Effector memory CD8-positive, alpha-beta T cell (primary cell): ENCODE measurements at places on chromosomes 2 and 18.

DNA sequence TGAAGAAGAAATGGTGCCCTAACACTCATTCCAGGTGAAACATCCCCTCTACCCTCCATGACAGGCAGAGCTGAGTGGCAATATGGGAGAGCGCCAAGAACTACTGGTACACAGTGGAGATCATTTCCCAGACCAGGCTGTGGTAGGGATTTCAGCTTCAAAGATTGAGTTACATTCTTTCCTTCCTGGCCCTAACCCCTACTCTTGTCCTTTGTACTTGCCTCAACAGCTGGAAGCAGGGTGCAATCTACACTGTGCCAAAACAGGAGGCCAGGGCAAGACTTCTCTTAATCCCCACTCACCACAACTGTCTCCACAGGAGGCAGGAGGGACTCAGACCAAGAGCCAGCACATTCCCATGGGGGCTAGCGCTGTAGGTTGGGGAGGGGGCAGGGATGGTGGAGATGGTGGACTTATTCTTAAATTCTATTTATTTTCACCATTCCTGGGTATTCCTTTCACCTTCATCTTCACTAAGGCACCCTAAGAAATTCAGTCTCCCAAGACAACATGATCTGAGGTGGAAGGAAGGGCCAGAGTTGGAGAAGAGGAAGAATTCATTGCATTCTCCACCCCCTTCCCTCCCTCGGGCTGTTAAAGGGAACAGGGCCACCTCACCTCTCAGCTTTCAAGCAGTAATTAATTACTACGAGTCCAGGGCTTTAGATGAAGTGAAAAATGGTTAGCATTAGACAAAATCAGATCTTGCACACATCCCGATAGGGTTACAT is 65.9 kb downstream of the AAK1 start:
- H3K4me1 ChIP-seq, result peaks cover 60% of the 10 kb centered on the region
- no peak for DNase-seq
- peak overlapping the region; percentile 90 for H3K27ac ChIP-seq
- no peak overlapping the region for H3K4me3 ChIP-seq
- H3K36me3 ChIP-seq, result peaks cover 8% of the 10 kb centered on the region

GRCh38 chr18:77557046-77557587 is 307.5 kb downstream of the GALR1 start:
- no peak overlapping the region for H3K4me3 ChIP-seq
- H3K36me3 ChIP-seq, result no peaks in the 10 kb centered on the region
- peaks cover 55% of the 10 kb centered on the region for H3K27me3 ChIP-seq
- H3K4me1 ChIP-seq, result no peaks in the 10 kb centered on the region
- H3K27ac ChIP-seq, result no peak overlapping the region

DNA sequence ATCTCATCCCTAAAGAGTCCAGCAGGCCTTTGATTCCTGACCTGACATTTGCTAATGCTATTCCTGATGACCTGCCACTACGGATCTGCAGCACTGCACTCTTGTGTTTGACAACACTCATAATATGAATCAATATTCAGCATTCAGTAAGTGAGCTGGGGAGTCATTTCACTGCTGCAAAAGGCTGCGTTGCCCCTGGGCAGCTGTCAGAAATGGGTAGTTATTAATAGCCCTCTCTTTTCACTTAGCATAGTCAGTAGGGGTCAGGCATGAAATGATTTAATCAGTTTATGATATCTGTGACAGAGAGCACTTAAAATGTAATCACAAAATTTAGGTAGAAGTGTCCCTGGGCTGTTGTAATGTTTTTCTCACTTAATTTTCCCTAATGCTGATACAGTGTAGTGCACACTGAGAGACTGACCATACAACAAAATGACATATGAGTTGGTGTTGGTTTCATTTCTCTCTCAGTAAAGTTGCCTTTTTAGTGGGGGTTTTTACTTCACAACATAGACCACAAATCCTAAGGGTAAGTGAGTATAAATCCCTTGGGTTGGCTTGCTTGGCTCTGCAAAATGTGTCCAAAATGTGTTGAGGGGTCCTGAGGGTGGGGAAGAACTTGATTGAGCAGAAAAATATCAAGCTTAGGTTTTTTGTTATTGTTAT is 184.8 kb downstream of the CAMKMT start:
- H3K27me3 ChIP-seq, result no peaks in the 10 kb centered on the region
- H3K36me3 ChIP-seq, result peaks cover 3% of the 10 kb centered on the region
- H3K27ac ChIP-seq, result no peak overlapping the region

- H3K27ac ChIP-seq, result no peak overlapping the region
- H3K4me3 ChIP-seq, result no peak overlapping the region
- peaks cover 2% of the 10 kb centered on the region for H3K4me1 ChIP-seq
- peaks cover 5% of the 10 kb centered on the region for H3K27me3 ChIP-seq
Observed at GRCh38 chr18:70418546-70419311, 129.9 kb downstream of the SOCS6 start.

- no peak overlapping the region for H3K27ac ChIP-seq
- DNase-seq, result peak; percentile 77
- no peaks in the 10 kb centered on the region for H3K27me3 ChIP-seq
- peaks cover 8% of the 10 kb centered on the region for H3K36me3 ChIP-seq
- peaks cover 11% of the 10 kb centered on the region for H3K4me1 ChIP-seq
Observed at GRCh38 chr18:22930089-22930713, 2.9 kb upstream of the RBBP8 start.

- H3K4me1 ChIP-seq, result peaks cover 46% of the 10 kb centered on the region
- DNase-seq, result no peak
- H3K27ac ChIP-seq, result peak overlapping the region; percentile 96
- H3K27me3 ChIP-seq, result no peaks in the 10 kb centered on the region
- H3K4me3 ChIP-seq, result peak overlapping the region; percentile 78
Observed at GRCh38 chr18:3250237-3251107, 2.9 kb downstream of the MYL12A start.

DNA sequence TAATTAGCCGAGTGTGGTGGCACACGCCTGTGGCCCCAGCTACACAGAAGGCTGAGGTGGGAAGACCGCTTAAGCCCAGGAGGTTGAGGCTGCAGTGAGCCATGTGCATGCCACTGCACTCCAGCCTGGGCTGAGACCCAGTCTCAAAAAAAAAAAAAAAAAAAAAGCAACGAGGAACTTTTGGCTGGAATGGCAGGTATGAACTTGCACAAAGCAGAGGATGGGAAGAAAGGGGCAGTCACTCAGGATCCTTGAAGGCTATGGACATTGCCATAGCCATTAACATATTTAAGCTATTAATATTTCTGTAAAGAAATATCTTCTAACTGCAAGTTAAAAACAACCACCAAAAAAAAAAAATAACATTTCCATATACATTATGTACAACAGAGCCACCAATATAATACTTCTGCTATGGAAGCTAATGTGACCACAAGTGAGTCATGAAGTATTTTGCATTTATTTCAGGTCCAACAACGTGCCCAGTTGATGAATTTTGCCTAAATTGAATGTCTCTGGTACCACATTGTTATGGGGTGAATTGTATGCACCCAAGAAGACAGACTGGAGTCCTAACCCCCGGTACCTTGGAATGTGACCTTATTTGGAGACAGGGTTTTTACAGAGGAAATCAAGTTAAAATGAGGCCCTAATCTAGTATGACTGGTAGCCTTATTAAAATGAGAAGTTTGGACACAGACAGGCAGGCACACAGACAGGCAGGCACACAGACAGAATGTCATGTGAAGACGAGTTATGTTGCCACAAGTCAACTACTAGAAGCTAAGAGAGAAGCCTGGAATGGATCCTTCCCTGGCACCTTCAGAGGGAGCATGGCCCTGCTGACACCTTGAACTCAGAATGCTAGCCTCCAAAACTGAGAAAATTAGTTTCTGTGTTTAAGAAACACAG is 102.8 kb downstream of the RBMS1 start:
- H3K36me3 ChIP-seq, result peaks cover 31% of the 10 kb centered on the region
- H3K27ac ChIP-seq, result peak overlapping the region; percentile 66
- peak overlapping the region; percentile 56 for H3K4me3 ChIP-seq
- no peaks in the 10 kb centered on the region for H3K27me3 ChIP-seq
- DNase-seq, result no peak
- H3K4me1 ChIP-seq, result peaks cover 81% of the 10 kb centered on the region

GRCh38 chr2:130156624-130157004 is 11.7 kb upstream of the CCDC74B start:
- peak overlapping the region; percentile 78 for H3K27ac ChIP-seq
- H3K4me1 ChIP-seq, result peaks cover 9% of the 10 kb centered on the region
- no peak for DNase-seq
- peaks cover 53% of the 10 kb centered on the region for H3K36me3 ChIP-seq

- H3K27ac ChIP-seq, result no peak overlapping the region
- no peaks in the 10 kb centered on the region for H3K36me3 ChIP-seq
- H3K27me3 ChIP-seq, result peaks cover 9% of the 10 kb centered on the region
- no peak for DNase-seq
- no peaks in the 10 kb centered on the region for H3K4me1 ChIP-seq
Observed at GRCh38 chr2:65781756-65782155, 349.4 kb upstream of the SPRED2 start.

DNA sequence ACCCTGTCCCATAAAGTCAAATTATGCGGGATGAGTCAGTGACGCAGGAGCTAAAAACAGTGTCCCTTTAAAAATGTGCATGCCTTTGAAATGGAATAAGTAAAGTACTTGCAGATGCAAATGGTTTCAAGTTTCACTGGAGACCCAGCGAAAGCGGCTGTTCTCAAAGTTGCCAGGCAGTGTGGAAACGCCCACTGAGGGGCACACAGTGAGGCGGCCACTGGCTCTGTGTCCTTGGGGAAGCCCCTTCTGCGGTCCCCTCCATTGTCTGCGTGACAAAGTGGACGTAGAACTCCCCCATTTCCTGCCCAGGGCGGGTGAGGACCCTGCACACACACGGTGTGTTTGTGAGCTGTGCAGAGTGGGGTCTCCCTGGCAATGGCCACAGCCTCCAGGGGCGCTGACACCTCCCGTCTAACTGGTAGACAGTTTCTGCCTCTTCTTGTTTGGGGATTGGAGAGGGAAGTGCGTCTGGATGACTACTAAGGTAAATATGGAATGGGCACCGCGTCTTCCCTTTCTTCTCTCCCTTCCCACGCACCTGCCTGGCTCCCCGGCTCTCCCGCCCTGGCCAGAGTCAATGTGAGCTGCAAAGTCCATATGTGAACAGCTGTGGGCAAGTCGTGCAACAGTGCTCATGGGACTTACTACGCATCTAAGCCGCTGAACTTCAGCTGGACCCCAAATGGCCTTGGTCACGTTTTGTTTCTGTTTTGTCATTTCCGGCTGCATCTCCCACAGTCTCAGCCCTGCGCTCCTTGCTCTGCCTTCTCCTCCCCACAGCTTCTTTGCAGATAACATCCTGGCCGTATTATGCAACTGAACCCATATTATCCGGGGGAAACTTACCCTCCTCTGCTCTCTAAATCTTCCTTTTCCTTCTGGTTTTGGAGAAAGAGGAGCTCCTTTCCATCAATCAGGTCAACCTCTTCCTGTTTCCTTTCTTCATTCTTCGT is 33.7 kb upstream of the ZNF516 start:
- no peaks in the 10 kb centered on the region for H3K36me3 ChIP-seq
- peak overlapping the region; percentile 64 for H3K4me3 ChIP-seq
- H3K27me3 ChIP-seq, result peaks cover 34% of the 10 kb centered on the region
- no peak for DNase-seq

- H3K4me3 ChIP-seq, result no peak overlapping the region
- H3K36me3 ChIP-seq, result no peaks in the 10 kb centered on the region
- DNase-seq, result no peak
- no peak overlapping the region for H3K27ac ChIP-seq
Observed at GRCh38 chr2:239496700-239497099, 95.9 kb upstream of the HDAC4 start.

- H3K27me3 ChIP-seq, result no peaks in the 10 kb centered on the region
- H3K4me3 ChIP-seq, result no peak overlapping the region
- DNase-seq, result no peak
- no peaks in the 10 kb centered on the region for H3K36me3 ChIP-seq
Observed at GRCh38 chr2:36824273-36824672, 127.8 kb downstream of the VIT start.

DNA sequence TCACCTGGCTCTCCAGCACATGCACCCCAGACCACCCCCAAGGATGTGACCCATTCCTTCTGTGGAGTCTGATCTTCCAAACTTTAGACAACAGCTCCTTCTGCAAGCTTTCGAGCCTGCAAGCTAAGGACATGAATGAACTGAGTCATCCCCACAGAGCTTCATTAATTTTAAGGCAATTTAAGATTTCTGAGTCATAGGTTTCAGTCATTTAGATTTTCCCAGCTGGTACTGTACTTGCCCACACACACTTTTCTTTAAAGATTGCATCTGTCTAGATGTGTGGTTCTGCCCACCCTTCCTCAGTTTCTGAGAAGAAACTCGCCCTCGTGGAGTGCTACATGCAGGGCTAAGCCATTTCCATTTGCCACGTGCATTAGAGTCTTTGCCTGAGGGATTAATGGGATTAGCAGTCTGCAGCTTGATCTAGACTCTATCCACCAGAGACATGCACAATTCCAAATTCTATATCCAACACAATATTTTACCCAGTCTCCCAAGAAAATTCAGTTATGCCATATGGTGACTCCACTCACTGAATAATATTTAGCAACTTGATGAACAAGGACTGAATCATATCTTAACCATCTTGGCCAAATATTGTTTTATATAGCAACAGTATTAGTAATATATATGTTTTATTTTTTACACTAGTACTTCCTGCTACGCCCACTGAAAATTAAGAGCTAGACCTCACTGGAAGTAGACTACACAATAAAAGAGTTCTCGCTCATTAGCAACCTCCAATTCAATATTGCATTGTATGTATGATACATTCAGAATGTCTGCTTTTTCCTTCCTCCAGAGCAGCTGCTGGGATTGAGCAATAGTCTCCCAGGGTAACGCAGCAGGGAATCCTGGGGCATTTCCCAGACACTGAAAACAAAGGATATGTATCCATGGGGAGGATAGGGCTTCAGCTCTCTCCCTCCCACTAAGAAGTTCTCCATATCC is 14.3 kb upstream of the TRIB2 start:
- H3K27me3 ChIP-seq, result no peaks in the 10 kb centered on the region
- H3K36me3 ChIP-seq, result peaks cover 9% of the 10 kb centered on the region
- peaks cover 21% of the 10 kb centered on the region for H3K4me1 ChIP-seq
- no peak overlapping the region for H3K4me3 ChIP-seq

DNA sequence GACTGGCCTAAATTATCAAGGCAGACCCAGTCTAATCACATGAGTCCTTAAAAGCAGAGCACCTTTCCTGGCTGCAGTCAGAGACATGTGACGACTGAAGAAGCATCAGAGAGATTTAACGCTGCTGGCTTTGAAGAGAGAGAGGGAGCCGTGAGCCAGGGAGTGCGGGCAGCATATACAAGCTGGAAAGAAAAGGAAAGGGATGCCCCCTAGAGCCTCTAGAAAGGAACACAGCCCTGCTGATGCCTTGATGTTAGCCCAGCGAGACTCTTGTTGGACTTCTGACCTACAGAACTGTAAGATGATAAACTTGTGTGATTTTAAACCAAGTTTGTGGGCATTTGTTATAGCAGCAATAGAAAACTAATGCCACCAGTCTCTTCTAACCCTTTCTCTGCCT is 58.1 kb downstream of the HEATR5B start:
- DNase-seq, result no peak
- H3K36me3 ChIP-seq, result peaks cover 68% of the 10 kb centered on the region
- no peak overlapping the region for H3K4me3 ChIP-seq
- no peaks in the 10 kb centered on the region for H3K27me3 ChIP-seq
- H3K4me1 ChIP-seq, result no peaks in the 10 kb centered on the region

DNA sequence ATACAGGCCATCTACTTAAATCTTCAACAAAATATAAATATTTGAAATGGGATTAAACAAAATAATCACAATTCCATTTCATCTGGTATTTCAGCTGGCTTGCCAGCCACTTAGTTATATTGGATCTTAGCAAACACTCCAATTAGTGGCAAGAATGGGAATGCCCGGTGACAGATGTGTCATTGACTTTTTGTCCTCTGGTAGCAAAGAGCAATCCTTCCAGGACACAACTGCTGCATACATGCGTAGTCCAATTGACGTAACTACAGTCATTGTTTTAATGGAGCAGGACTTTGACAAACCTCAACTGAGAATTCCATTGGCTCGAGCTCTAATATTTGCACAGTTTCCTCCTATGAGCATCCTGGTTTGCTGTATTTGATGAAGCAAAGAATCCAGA is 69.9 kb downstream of the RNF152 start:
- no peaks in the 10 kb centered on the region for H3K36me3 ChIP-seq
- no peak for DNase-seq
- no peaks in the 10 kb centered on the region for H3K4me1 ChIP-seq
- H3K27me3 ChIP-seq, result no peaks in the 10 kb centered on the region
- no peak overlapping the region for H3K27ac ChIP-seq
